H1 (cell line): ENCODE measurements at places on chromosomes 1 and 21.

GRCh38 chr1:230542054-230542453 is 100.2 kb upstream of the COG2 start:
- H3K27me3 ChIP-seq = no peaks in the 10 kb centered on the region
- DNase-seq = no peak
- H3K4me3 ChIP-seq = no peak overlapping the region
- H3K36me3 ChIP-seq = no peaks in the 10 kb centered on the region
- H3K4me1 ChIP-seq = no peaks in the 10 kb centered on the region; the same call in 1 of the 2 replicates
- no peak overlapping the region for H3K27ac ChIP-seq

DNA sequence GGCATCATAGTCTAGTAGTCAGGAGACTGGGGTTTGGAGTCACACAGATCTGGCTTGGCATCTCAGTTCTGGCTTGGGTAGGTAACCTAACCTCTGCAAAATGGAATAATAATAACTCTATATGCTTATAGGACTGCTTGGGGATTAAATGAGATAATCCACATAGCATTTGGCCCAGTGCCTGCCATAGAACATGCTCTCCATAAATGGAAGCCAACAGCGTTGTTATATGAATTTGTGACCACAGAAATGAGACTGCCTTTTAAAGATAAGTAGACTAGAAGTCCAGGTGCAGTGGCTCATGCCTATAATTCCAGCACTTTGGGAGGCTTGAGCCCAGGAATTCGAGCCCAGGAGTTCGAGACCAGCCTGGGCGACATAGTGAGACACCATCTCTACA is 4.0 kb upstream of the OPRD1 start:
- no peak overlapping the region for H3K27ac ChIP-seq
- H3K4me1 ChIP-seq = peaks cover 9% of the 10 kb centered on the region
- no peaks in the 10 kb centered on the region for H3K36me3 ChIP-seq
- no peak overlapping the region for H3K4me3 ChIP-seq
- no peak for DNase-seq
- peaks cover 27% of the 10 kb centered on the region for H3K27me3 ChIP-seq

- no peaks in the 10 kb centered on the region for H3K27me3 ChIP-seq
- no peak overlapping the region for H3K4me3 ChIP-seq
Measured at GRCh38 chr1:77797991-77798390, 18.5 kb downstream of the MIGA1 start.

DNA sequence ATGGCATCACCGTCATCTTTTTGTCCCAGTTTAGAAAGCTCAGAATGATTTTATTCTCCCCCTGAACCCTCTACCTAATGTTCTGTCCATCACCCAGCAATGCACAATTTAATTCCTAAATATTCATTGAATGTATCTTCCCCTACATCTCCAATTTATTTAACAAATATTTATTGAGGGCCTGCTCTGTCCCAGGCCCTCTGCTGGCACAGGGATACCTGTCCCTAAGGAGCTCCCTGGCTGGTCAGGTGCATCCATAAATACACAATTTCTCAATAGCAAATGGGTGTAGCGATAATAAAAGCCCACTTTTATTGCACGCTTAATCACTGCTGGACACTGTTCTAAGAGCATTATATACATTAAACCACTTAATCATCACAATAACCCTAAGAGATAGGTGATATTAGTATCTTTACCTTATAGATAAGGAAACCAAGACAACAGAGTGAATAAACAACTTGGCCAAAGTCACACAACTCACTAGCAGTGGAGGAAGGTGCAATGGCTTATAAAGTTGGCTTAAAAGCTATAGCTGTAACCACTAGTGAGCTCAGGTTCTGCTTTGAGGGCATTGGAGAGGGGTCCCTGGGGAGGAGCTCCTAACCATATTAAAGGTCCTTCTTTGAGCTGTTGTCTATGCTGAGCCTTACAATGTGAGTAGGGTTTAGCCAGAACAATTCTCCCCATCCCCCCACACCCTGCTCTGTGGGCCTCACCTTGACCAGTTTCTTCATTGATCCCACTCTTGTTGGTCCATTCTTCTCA is 126.3 kb upstream of the JUN start:
- H3K27me3 ChIP-seq = no peaks in the 10 kb centered on the region
- no peak overlapping the region for H3K4me3 ChIP-seq
- no peaks in the 10 kb centered on the region for H3K4me1 ChIP-seq
- DNase-seq = no peak
- no peaks in the 10 kb centered on the region for H3K36me3 ChIP-seq

DNA sequence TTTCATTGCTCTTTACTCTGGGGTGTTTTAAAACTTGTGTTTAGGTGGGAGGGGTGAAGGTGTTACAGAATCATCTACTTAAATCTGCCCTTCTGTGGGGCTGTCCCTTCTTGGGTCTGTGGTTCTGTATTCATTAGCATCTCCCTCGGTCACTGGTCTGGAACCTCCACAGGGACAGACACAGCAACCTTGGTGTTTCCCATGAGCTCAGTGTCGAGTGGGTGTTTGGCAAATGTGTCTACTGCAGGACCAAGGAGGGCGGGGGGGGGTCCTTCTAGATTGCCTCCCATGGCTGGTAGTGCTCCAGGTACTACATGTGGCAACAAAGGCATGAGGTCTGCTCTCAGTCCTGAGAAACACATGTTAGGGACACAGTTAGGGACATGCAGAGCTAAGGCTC is 273.4 kb downstream of the PCP4 start:
- DNase-seq = no peak
- H3K4me1 ChIP-seq = no peaks in the 10 kb centered on the region; the same call in 1 of the 2 replicates
- no peak overlapping the region for H3K27ac ChIP-seq
- H3K27me3 ChIP-seq = no peaks in the 10 kb centered on the region
- no peak overlapping the region for H3K4me3 ChIP-seq
